LHCN-M2 (cell line): ENCODE measurements at places on chromosomes 6 and 20. TPM values are rescaled to one million over a fixed set of nuclear protein-coding genes. Genes with fewer than 3 reads are reported as not detected.

GRCh38 chr6:111210194-111210728 lies 123.0 kb downstream of the SLC16A10 start:
- DNase-seq, result peak; percentile 62

GRCh38 chr6:42507195-42507594 lies 55.5 kb upstream of the TRERF1 start:
- DNase-seq, result no peak

GRCh38 chr6:158834675-158835385 lies 15.7 kb upstream of the EZR start:
- DNase-seq, result no peak

- DNase-seq, result no peak
Measured at GRCh38 chr20:48459722-48460395, 367.9 kb downstream of the PREX1 start.

DNA sequence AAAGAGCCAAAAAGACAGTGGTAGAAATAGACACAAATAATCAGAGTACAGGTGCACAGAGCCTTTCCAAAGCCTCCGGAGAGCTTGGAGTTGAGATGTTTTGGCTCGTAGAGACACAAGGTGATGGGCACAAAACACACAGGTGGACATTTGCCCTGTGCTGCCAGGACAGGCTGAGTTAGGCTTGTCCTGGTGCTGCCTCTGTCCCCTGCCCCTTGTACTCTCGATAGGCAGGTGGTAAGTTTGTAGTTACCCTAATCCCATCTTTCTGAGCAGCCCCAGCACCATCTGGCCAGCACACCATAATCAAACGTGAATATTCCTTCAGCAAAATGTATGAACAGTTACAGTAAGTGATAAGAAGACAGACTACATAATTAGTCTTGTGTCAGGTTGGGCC lies 95.5 kb downstream of the FOXC1 start:
- no peak for DNase-seq

DNA sequence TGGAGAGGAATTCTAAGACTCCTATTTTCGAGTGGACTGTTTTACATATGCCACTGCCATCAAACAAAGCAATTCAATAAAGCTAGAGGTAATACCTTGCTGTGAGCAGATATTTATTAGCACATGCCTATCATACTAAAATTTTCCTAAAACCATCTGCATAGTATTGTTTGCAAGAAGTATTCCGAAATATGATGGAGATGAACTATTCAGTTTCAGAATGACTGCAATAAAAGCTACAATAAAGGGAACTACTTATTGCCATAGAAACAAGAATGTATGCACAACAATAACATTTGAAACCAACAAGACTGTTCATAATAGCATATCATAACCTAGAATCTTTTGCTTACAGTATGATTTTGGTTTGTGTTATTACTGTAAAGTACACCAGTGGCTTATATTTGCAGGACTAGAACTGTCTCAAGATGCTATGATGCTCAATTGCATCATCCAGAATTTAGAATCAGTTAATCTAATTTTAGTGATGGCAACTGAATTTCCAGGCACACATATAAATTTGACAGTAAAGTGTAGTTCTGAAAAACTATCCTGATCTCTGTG lies 144.3 kb downstream of the GRIK2 start:
- peak; percentile 39 for DNase-seq

GRCh38 chr20:51447097-51447764 lies 95.3 kb downstream of the NFATC2 start:
- DNase-seq, result peak; percentile 87

DNA sequence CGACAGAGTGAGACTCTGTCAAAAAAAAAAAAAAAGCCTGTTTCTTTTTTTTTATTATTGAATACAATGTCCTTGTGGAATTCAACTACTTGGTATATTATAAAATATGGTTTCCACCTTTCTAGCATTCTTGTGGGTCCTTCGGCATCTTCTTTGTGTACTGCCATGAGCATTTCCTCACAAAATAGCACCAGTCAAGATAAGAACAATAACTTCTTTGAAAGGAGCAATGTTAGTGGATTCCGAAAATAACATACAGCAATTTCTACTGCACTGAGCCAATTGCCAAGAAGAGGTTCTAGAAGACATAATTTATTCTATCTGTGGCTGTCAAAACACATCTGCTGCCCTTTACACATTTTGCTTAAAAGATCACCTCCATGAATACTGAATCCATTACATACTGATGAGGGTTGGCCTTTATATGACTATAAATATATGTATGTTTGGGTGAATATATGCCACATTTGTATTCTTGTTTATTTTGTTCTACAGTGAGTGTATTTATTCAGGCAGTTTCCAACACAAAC lies 19.1 kb upstream of the SPTLC3 start:
- no peak for DNase-seq

NTSR1 gene
- 0.77 and 0.98 TPM in 2 replicates for total RNA-seq
